ENCODE measurements at places on chromosomes 11 and 22.

GRCh38 chr11:36306888-36307287 is 10.8 kb downstream of the PRR5L start:
- no peak for DNase-seq

GRCh38 chr11:11947825-11948224 is 60.6 kb downstream of the DKK3 start:
- no peak for DNase-seq

DNA sequence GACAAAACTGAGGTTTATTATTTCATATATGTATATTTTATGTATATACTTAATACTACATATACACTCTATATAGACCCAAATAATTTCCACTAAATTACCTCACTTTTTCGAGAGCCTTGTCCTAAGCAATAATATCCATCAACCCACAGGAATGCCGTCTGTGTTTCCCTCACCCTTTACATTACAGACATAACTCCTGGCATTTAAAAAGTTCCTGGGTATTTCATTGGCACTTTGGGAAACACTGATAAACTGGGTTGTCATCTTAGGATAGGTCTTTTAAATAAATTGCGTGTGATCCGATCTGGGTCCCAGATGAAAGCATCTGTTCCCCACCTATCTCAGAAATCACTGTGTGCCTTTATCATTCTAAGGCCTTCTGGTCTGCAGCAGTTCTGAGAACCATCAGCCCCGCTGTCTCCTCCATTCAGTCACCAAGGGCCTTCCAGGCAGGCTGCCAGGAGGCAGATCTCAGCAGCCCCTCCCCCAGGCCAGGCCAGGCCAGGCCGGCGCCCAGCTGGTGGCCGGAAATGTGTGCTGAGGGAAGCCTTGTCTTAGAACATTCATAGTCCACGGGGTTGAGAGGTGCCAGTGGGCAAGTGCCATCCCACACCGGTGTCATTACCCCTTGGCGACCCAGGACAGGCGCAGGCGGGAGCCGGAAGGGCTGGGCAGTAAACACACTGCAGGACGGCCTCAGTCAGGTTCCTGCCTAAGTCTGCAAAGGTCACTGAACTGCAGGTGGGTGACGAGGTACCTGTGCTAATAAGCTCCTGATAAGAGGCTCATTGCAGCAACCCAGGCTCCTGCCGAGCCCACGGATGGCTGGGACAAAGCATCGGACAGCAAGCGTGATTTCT is 3.3 kb downstream of the FGF19 start:
- DNase-seq = no peak

- no peak for DNase-seq
These were observed 1288.4 kb downstream of the BRD1 start for GRCh38 chr22:48539261-48539660.

GRCh38 chr22:24474649-24475255 is 20.4 kb upstream of the UPB1 start:
- no peak for DNase-seq

DNA sequence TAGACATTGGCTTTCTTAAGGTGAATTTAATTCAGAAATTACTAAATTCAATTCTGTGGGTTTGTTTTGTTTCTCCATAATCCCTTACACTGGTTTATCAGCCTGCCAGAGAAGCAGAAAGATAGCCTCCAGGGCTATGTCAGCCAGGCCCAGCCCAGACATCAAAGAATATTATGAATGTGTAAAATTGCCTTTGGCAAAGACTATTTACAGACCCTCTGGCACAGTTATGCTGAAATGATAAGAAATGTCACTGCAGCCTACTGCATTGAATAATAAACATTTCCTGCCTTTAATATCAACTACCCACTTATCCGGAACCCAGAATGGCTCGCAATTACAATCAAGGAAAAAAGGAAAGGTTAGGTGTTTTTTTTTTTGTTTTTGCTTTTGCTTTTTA is 562.5 kb upstream of the LRRC4C start:
- DNase-seq = no peak

DNA sequence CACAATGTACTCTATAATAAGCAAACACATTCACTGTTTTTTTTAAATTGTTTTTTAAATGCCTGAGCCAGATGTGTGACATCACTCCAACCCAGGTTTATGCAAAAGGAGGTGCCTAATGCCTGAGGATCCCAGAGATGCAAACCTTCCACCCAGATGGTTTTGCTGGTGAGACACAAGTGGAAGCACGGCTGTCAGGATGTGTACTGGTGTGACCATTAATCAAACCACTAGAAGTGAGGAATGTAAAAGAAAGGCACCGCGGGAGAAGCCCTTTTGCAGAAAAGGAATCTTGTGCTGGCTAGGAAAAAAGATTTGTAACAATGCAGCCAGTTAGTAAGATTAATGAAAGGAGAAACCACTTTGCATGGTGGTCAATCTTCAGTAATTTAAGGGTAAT is 407.4 kb downstream of the LARGE1 start:
- no peak for DNase-seq

DNA sequence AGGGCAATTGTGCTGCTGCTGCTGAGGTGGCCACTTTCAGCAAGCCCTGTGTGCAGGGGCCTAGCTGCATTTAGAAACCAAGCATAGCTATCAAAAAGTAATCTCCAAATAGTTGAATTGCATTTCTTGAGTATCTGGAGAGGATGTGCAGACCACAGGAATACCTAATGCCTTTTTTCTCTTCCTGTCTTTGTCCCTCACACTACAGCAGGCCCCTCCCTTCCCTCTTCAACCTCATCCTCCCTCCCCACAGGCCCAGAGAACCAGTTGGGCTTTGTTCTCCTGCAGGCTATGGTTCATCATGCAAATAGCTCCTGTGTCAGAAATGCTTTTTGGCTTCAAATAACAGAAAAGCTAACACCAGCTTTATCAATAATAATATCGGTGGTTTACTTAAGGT is 47.7 kb downstream of the DKK3 start:
- DNase-seq = no peak

GRCh38 chr11:14480716-14481115 is 18.9 kb downstream of the COPB1 start:
- peak; percentile 34 for DNase-seq

DNA sequence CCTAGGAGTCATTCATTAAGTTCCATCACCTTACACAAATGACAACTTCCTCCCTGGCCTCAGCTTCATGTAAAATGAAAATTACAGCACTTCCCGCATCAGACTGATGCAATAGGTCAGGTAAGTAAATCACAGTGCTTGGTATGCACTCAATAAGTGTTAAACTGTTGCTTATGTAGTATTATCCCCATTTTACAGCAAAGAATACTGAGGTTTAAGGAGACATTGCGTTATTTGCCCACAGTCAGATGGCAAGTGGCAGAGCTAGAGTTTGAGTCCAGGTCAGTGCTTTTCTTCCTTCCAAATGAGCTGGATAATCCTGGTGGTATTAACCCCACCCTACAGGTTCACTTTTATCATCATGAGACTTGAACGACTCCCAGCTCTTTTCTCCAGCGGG is 29.7 kb downstream of the WT1 start:
- DNase-seq = no peak

DNA sequence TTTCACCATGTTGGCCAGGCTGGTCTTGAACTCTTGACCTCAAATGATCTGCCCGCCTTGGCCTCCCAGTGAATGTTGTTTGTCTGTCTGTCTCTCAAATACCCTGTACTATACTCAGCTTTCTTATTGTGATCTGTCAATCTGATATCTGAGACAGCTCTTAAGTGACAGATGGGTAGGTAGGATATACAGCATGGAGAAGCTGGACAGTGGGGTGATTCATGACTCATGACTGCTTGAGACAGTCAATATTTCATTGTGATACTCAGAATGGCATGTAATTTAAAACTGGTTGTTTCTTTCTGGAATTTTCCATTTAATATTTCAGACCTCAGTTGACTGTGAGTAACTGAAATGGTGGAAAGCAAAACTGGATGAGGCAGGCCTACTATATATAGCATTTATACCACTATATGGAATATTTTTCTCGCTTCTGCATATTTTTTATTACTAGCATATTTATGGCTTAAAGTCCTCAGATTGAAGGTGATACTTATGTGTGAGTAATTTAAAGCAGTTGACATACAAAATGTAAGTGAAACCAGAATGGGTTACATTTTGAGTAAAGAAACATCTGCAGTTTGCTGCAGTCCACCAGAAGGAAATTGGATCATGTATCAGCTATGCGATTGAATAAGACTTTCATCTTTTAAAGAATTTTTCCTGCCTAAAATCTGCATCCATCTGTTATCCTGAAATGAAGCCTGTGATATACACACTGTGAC is 22.3 kb downstream of the ARHGAP42 start:
- DNase-seq = no peak

- DNase-seq = no peak
These were observed 10.8 kb upstream of the CRKL start for GRCh38 chr22:20906387-20906767.

All from HL-60 (cell line).